ENCODE measurements at places on chromosomes 7 and 10.
A peak's percentile ranks its signal among the peaks of the same experiment; 100 is the strongest.

- H3K4me3 ChIP-seq, result no peak overlapping the region
- H3K36me3 ChIP-seq, result no peaks in the 10 kb centered on the region
- H3K4me1 ChIP-seq, result no peaks in the 10 kb centered on the region
- peak; percentile 55 for DNase-seq
Measured at GRCh38 chr7:2894118-2894940, 50.2 kb upstream of the GNA12 start.

DNA sequence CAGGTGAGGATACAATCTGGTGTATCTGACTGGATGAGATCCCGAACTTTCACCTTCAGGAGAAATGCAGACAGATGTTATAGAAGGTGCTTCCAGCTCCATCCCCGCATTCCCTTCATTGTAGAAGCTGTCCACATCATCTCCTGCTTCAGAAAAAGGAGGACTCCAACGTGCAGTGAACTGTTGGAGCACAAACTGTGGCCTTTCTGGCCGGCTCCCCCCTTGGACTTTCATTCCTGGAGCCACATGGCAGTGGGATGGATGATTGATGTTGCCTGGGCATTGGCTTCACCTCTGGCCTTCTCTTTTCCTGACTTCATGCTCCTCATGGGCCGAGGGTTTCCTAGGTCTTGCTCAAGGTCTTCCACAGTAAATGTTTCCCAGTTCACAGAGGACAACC lies 29.6 kb upstream of the ZNF273 start:
- no peaks in the 10 kb centered on the region for H3K27me3 ChIP-seq
- no peaks in the 10 kb centered on the region for H3K36me3 ChIP-seq

DNA sequence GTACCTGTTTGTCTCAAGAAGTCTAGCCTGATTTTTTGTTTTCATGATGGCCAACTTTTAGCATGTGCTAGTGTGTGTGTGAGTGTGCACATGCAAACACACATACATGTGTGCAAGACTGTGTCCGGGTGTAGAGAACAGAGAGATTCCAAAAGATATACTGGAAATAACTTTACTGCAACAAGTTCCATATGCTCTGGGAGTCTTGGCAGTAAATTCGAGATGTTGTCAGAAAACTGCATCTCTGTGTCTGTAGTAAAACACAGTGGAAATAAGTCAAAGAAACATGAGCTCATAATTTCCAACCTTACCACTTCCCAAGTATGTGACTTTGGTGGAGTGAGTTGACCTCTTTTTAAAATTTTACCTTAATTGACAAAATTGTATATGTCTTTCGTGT lies 950.8 kb upstream of the C7orf33 start:
- DNase-seq, result no peak
- H3K27me3 ChIP-seq, result no peaks in the 10 kb centered on the region
- no peaks in the 10 kb centered on the region for H3K4me1 ChIP-seq
- no peaks in the 10 kb centered on the region for H3K36me3 ChIP-seq
- no peak overlapping the region for H3K27ac ChIP-seq
- H3K4me3 ChIP-seq, result no peak overlapping the region

DNA sequence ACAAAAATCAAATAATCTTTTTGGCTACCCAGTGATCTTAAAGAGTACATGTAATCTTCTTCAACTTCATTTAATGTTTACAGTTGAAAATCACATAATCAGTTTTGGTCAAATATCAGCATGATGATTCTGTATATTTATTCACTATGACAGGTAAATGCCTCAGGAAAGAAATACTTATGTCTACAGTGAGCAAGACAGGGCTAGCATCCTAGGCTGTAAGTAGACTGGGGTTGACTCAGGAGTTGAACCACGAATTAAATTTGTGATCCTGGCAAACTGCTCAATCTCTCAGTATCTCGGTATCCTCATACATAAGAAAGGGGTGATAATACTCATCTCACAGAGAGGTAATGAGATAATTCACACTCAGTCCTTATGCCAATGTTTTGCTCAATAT lies 71.8 kb downstream of the SEMA3D start:
- H3K36me3 ChIP-seq, result no peaks in the 10 kb centered on the region
- no peak for DNase-seq
- no peaks in the 10 kb centered on the region for H3K27me3 ChIP-seq

DNA sequence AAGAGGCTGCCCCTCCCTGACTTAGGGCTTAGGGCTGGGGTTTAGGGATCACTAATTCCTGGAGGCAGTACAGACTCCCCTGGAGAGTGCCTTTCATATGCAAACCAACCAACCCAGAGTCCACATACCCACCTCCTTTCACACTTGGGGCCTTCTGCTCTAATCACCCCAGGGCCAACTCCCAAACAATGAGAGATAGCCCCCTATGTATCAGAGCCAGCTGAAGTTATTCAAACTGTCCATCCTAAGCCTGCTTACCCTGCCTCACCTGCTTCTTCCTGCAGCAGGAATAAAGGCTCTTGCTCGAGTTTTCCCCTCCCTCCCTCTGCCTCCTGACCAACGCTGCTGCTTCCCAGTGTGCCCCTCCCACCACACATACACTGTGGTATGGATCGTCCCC lies 51.8 kb upstream of the SLC35G1 start:
- H3K4me3 ChIP-seq, result no peak overlapping the region
- no peak overlapping the region for H3K27ac ChIP-seq
- no peaks in the 10 kb centered on the region for H3K36me3 ChIP-seq
